Ammon's horn (tissue), 1 donor: ENCODE measurements at places on chromosomes 16 and 17.

DNA sequence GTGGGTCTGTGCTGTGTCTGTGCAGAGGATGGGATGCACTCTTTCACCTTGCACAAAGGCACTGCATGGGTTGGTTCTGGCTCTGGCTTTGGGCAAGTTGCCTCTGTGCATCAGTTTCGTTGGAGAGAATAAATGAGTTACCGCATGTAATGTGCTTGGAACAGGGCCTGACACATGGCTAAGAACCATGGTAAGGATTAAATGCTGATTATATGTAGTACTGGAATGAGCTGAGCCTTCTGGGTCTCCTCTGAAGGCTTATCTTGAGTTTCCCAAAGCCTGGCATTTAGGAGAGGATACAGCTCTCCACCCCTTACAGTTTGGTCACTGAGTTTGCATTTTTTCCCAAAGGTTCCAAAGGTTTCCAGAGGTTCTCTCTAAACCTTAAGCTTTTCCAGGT is 69.1 kb downstream of the KSR1 start:
- no peak for DNase-seq

DNA sequence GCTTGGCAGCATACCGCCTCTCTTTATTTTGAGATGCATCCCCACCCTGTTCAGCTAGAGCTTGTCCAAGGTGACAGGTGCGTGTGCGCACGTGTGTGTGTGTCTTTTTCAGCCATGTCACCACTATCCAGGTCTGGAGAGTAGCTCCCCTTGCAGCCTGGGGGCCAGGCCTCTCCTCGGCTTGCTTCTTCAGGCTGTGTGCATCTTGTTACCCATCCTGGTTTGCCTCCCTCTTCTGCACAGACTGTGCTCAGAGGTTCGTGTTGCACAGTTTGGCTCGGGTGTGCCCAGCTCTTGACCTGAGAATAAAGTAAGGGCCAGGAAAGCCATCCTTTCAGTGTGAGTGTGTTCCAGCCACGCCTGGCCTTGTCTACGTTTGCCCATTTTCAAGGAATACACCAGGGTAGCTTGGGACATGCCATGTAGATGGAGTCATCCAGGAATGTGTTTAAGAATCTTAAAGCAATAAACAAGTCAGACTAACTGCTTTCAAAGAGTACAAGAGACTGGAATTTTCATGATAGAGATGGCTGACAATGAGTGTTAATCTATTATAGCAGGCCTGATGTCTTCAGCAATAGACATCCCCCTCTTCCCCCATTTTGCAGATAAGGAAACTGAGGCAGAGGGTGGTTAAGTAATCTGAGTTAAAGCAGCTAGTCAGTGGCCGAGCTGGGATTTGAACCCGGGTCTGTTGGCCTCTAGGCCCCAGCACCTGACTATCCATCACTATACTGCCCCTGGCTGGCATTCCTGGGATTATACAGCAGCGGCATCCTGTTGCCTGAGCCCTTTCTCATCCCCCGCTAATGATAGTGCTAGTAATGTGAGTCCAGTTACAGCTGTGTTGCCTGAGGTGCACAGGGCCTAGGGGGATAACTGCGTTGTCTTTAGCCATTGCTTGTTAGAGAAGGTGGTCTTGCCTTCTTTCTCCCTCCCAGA is 77.9 kb downstream of the KSR1 start:
- no peak for DNase-seq

DNA sequence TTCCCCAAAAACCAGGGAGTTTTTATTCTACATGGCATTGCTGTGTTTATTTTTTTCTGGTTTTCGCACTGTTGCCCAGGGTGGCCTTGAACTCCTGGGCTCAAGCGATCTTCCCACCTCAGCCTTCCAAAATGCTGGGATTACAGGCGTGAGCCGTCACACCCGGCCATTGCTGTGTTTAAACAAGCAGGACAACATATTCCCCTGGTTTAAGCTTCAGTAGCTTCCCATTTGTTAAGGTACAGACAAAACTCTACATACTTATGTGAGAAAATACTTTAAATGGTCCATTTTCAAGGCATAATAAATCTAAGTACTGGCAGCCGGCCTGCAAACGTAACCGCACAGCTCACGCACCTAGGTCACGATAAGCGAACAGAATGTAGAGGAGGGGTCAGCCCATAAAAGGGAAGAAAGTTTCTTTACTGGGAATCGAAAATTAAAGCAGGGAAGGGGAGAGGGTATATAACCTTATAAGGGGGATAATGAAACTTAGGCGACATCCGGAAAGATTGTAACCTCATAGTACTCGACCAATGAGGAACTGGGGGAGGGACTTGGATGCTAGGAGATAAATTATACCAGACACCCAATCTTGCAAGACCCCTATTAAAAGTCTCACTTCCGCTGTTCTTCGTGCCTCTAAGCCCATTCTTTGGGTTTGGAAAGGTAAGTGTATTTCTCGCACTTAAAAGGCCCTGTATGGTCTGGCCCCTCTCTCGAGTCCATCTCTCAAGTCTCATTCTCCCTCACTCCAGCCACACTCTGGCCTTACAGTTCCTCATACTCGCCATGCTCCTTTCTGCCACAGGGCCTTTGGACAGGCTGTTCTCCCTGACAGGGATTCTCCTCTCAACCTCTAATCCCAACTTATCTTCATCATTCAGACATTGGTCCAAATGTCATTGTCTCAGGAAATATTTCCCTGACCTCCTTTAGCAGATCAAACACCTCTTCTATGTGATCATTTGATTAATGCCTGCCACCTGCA is 59.2 kb downstream of the TEX14 start:
- no peak for DNase-seq

- peak; percentile 5 for DNase-seq
Measured at GRCh38 chr16:87002717-87003413, 314.3 kb downstream of the C16orf95 start.

- peak; percentile 72 for DNase-seq
Measured at GRCh38 chr17:17837966-17838962, 1.5 kb upstream of the SREBF1 start.
